Right atrium auricular region (tissue), 2 donors: ENCODE measurements at places on chromosomes 12 and 14. TPM values are rescaled to one million over a fixed set of nuclear protein-coding genes. Genes with fewer than 3 reads are reported as not detected.

GRCh38 chr12:90909069-90909770 lies 45.8 kb downstream of the CCER1 start:
- no peak for DNase-seq

- DNase-seq: no peak
Measured at GRCh38 chr12:130568501-130568900, 147.6 kb downstream of the RIMBP2 start.

DNA sequence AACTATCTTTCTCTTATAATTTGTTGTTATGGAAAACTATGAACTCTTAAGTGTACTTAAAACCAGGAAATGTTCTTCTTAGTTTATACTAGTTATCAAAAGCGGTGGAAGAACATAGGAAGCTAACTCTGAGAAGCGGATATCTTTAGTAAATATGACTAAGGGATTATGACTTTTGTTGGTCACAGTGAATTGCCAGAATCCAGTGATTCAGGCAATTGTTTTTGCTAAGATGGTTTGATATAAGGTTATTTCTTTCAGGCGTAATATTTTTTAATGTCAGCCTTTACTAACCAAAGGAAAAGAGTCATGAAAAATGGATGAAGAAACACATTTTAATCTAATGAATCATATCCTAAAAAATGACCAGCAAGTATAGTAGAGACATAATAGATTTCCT lies 473.5 kb downstream of the FOXG1 start:
- DNase-seq: no peak

TMEM116 gene
- 30.0 TPM for total RNA-seq

KCNMB4 gene
- total RNA-seq: 2.8 TPM

DNA sequence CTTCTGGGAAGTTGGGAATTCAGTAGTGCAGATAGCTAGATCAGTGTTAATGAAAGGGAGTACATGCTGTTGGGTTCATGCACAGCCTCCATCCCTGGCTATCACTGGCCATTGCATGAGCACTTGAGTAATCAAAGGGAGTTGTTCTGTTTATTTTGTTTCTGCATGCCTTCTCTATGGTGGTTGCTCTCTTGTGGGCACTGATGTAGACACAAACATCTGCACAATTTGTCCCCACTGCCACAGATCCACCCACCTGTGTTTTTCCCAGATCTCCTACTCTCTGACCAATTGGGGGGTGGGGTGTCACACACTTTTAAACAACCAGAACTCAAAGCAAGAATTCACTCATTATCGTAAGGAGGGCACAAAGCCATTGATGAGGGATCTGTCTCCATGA lies 89.7 kb upstream of the DHRS4 start:
- no peak for DNase-seq

- DNase-seq: no peak
Measured at GRCh38 chr12:95877622-95878021, 18.9 kb downstream of the SNRPF start.

DNA sequence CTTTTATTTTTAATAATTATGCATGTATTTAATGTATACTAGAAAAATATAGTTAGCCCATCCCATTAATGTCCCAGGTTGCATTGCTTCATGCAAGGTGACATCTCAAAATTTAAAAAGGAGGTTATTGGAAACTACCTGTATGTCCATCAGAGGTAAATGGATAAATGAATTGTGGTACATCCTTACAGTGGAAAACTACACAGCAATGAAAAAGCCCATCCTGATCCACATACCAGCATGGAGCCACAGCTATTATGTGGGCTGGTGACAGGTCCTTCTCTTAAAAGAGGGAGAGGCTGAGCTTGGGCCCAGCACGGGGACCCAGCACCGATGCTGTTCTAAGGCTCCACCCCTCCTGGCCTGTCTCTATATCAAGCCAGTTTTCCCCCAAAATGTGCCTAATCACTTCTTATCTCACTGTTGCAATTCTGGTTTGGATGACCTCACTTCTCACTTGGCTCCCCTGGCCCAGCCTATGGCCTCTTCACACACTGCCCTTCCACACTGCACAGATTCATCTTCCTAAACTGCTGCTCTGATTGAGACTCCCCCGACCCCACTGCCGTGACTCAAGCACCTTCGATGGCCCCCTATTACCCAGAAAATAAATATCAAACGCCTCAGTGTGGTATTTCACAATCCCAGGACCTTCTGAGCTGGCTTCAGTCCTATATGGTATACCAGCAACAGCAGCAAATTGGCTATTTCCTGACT lies 97.1 kb upstream of the NCOR2 start:
- DNase-seq: no peak

KRT80 gene
- total RNA-seq: 0.30 TPM

GRCh38 chr14:76314521-76315034 lies 61.4 kb upstream of the ESRRB start:
- no peak for DNase-seq

MYO1A gene
- 0.08 TPM for total RNA-seq

- no peak for DNase-seq
Measured at GRCh38 chr14:24483604-24484252, 24.3 kb downstream of the CMA1 start.

- DNase-seq: no peak
Measured at GRCh38 chr14:32331206-32331605, 2.1 kb downstream of the AKAP6 start.

- DNase-seq: no peak
Measured at GRCh38 chr12:98644433-98644711, 216 bp downstream of the IKBIP start.

DNA sequence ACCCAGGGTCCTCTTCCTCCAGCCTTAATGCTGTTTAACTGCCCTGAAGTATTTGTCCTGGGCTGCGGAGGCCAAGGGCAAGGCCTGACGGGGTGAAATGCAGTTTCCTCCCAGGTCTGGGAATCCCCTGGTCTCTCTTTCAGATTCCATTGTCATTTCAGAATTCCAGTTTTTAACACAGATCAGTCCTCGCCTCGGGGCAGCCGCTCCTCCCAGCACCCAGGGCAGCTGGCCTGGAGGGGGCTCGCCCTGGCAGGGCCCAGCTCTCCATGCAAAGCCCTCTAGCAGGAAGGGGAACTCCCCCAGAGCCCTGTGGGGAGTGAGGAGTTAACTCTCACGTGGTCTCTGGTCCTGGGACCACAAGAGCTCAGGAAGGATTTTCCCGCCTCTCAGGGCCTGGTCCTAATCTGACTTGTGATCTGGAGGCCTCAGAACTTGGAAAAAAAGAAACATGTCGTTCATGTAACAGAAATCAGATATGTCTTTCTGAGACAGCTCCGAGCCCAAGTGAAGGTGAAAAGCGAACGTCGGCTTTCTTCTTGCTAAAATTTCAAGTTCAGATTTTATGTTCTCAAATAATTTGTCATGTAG lies 265.6 kb upstream of the SFSWAP start:
- no peak for DNase-seq

DNA sequence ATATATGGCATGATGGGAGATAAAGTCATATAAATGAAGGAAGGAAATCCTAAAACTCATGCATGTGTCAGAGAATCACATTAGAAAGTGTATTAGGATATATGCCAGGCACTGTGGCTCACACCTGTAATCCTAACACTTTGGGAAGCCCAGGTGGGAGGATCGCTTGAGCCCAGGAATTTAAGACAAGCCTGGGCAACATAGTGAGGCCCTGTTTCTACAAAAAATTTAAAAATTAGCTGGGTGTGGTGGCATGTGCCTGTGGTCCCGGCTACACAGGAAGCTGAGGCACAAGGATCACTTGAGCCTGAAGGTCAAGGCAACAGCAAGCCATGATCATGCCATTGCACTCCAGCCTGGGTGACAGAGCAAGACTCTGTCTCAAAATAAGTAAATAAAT lies 130.3 kb upstream of the ARID2 start:
- DNase-seq: no peak

GRCh38 chr14:86619726-86620125 lies 1089.8 kb downstream of the FLRT2 start:
- DNase-seq: no peak

DNA sequence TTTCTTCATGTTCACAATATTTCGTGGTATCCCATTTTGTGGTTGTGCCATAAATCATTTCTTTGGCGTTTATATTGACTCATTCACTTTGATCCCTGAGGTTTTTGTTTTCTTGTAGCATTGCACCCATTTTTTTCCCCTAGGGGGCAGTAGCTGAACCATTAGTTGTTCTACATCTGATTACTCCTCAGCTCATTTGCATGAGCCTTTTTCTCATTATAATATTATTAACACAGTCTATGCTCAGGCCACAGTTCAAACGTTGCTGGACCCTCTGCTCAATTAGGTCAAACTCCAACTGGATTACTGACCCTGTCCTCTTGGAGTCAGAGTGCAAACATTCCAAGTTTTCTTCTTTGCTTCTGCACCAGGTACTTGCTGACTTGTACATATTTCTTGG lies 475.4 kb upstream of the SEL1L start:
- no peak for DNase-seq

DNA sequence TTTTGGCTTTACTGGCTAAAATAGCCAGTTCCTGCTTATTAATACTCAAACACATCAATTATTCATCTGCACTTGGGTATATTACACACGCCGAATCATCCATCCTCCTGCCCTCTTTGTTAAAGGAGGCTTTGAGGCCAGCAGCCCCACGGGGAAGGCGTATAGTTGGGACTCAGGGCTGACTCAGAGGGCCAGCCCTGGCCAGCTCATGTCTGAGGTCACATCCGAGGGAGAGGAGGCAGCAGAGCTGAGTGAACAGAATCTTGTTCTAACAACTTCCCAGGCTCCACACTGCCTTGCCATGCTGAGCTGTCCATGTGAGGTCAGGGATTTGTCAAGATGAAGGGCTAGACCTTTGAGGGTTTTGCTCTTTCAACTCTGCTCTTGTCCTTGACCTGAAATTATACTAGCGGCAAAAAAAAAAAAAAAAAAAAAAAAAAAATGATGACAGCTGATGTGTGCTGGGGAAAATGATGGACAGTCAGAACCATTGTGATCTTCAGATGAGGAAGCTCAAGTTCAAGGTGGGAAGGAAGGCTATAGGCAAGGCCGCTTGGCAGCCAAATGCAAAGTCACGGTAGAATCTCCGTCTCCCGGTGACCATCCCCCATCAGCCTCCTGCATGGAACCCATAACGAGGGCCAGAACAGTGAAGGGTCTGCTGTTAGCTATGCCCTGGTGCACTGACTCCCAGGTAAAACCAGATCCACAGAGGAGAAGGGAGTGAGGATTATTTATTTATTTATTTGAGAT lies 12.5 kb upstream of the MARK3 start:
- DNase-seq: no peak

GRCh38 chr12:124157406-124157805 lies 137.5 kb upstream of the RFLNA start:
- DNase-seq: no peak

ALX1 gene
- not detected for total RNA-seq

DNA sequence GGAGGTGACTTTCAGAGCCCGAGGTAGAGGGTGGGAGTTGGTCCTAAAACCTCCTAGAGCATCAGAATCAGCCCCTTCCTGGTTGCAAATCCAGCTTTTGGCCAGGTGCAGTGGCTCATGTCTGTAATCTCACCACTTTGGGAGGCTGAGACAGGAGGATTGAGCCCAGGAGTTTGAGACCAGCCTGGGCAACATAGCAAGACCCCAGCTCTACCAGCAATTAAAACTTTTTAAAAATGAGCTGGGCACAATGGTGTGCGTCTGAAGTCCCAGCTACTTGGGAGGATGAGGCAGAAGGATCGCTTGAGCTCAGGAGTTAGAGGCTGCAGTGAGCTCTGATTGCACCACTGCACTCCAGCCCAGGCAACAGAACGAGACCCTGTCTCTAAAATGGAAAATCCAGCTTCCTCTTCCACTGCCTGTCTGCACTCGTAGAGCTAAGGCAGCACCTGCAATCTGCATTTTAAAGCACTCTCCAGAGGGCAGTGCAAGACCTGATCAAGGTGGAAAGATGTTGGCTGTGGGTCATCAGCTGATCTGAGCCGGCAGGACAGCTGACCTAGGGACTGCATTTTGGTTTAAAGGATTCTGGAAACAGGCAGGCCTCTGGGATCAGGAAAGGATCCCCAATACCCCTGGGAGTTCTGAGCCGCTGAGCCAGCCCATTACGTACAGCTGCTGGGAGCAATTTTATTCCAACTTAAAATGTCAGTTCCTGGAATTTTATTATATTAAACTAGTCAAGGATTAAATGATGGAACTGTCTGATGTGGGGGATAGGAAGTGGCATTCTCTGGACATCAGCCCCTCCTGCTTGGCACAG lies 1.8 kb upstream of the TESC start:
- no peak for DNase-seq

DIO2 gene
- total RNA-seq: 0.28 TPM

DNA sequence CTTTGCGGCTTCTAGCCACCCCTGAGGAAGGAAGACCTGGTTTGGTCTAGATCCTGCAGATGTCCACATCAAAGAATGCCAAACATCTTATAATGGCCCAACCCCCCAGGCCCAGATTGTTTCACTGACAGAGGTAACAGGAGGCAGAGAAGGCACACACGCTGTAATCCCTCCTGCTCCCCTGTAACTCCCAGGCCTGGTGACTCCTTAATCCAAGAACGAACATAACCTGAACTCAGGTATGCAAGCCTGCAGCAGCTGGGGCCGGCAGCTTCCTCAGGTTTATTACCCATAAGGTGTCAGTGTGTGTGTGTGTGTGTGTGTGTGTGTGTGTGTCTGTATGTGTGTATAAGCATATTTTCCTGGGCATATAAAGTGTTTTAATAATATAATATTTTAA lies 52.7 kb downstream of the ERH start:
- DNase-seq: no peak
